ENCODE measurements at places on chromosomes 4 and X. TPM values are rescaled to one million over a fixed set of nuclear protein-coding genes. Genes with fewer than 3 reads are reported as not detected.

The TLR6 gene
- total RNA-seq, result 29.0 TPM

The IL2 gene
- 1.5 TPM for total RNA-seq

The APOO gene
- 14.9 TPM for total RNA-seq

The KIAA1210 gene
- not detected for total RNA-seq

The MGAT4D gene
- not detected for total RNA-seq

DNA sequence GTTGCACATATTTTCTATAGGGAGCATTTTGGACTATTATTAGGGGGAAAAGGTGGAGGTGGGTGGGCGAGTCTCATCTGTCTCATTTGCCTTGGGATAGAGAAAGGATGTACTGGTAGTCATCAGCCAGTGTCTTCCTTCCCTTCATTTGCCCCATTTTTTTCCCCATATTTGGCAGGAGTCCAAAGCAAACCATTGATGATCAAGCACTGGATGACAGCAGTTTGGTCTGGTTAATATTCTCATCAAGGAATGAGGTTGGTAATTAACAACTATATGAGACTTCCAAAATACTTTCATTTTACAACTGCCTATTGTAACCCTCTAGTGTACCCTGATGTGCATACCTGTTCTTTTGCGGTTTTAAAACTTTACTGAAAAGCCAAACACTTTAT lies 22.6 kb upstream of the IGFBP7 start:
- no peak for DNase-seq

- DNase-seq, result no peak
Measured at GRCh38 chr4:102157984-102158383, 187.3 kb downstream of the SLC39A8 start.

DNA sequence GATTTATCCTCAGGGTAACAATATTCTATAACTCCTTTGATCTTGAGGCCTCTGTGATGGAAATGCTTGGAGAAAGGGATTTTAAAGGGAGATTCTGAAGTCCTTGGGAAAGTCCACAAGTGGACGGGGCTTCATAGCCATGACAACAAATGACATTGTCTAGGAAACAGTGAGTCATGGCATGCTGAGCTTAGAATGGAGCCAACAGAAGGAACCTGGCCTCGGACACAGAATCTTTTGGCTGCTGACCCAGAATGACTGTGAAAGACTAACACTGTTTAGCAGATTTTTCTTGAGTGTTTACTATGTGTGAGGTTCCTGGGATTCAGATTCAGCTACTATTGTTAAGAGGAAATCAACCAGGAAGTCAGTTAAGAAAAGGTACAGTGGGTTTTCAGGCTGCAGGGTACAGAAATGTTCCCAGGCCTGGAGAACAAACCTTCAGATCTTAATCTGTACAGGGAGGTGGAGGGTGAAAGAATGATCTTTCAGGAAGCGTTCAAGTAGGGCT lies 18.1 kb upstream of the CXCL2 start:
- DNase-seq, result peak; percentile 77

GRCh38 chr4:3293401-3294391 lies 875 bp downstream of the RGS12 start:
- DNase-seq, result peak; percentile 55

DNA sequence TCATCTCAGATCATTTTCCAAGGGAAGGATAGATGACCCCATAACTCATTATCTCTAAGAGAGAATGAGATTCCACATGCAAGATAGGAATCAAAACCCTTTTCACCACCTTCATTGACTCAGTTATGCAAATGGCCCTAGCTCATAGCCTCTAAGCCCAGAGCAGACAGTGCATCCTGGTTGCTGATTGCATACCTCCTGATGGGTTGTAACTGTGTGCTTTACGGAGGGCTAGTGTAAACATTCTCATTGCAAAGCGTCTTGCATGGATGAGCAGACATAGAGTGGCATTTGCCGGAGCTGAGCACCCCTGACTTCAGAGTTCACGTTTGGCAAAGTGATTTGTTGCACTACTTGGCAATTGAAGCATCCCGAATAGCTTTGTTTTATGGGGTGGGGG lies 151.0 kb downstream of the VCX3A start:
- DNase-seq, result no peak

GRCh38 chr4:184162596-184162995 lies 55.1 kb downstream of the ENPP6 start:
- DNase-seq, result no peak

DNA sequence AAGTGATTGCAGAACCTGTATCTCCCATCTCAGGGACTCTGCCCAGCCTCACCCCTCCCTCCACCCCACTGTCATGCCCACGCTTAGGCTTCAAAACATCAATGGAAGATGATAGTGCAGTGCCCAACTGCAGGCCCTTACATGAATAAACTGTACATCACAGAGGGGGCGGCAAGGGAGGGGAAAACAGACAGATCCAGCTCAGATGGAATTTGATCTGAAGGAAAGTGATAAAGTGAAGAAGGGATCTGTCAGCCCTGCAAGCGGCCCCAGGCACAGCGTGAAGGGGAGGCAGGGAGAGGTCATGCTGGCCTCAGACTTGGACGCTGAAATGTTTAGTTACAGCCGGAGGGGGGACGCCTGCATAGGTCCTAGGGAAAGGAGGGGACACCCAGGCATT lies 38.5 kb downstream of the GYG2 start:
- DNase-seq, result no peak

GRCh38 chrX:100677611-100678181 lies 33.7 kb downstream of the SRPX2 start:
- DNase-seq, result no peak

- no peak for DNase-seq
Measured at GRCh38 chr4:18203966-18204365, 182.4 kb upstream of the LCORL start.

DNA sequence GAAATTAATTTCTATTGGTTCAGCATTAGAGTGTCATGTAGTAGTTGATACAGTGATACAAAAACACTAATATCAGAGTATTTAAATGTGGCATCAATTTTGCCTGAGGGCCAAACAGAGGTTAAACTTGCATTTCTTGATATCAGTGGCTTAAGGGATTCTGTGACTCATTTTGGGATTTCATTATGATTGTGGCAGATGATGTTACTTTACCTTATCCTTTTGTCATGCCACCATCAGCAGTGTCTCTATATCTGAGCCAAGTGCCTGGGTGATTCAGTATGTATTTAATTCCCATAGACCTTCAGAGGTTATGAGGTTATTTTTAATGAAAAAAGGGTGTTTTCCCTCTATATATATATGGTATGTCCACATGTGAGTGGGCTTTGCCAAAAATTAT lies 582.9 kb downstream of the ADGRL3 start:
- no peak for DNase-seq

DNA sequence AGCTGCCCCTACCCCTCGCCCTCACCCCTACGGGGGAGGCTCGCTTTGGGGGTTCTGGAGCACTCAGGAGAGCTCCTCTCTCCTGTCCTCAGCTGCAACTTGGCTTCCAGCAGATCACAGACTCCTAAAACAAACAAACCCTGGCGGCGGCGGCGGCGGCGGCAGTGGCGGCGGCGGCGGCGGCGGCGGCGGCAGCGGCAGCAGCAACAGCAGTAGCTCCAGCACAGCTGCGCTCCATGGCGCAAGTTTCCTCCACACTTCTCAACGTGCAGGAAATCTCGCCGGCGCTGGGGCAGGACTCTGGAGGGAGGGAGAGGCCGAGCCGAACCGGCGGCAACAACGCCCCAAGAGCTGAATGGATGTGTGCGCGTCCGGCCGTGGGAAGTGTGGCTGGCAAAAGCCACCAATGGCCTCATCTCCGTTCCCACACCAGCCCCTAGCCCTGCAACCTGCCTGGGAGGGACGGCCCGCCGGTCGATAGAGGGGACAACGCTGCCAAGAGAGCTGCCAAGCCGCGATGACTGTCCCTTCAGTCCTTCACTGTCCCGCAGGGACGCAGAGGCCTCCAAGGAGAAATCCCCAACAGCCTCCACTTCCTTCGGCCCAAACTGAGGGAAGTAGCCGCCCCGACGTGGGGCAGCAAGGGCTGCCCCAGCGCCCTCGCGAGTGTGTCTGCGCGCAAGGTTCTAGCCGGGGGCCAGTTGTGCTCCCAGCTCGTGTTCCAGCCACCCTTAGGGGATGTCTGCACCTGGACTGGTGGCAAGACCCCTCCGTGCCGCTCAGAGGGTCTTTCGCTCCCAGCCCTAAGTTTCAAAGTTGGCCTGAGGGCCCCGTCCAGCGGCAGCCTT lies 775 bp downstream of the SHROOM4 start:
- DNase-seq, result peak; percentile 27

All from stomach (tissue), 19 donors.